ENCODE measurements at places on chromosomes 11 and 22. TPM values are rescaled to one million over a fixed set of nuclear protein-coding genes. Genes with fewer than 3 reads are reported as not detected.
A peak's percentile ranks its signal among the peaks of the same experiment; 100 is the strongest.

Gene SPDYC
- total RNA-seq: not detected

Gene SOX6
- total RNA-seq: 54.7 TPM

Gene NLRP14
- 2.6 TPM for total RNA-seq

Gene HBB
- total RNA-seq: 3,180 TPM

Gene SMC1B
- 0.72 TPM for total RNA-seq

Gene C11orf87
- total RNA-seq: 4.1 TPM

Gene MUC15
- 21.2 TPM for total RNA-seq

Gene RBFOX2
- total RNA-seq: 203 TPM

Gene PKDREJ
- 2.4 TPM for total RNA-seq

- DNase-seq: peak; percentile 42
These were observed 87.9 kb downstream of the NCAM1 start for GRCh38 chr11:113048820-113049768.

DNA sequence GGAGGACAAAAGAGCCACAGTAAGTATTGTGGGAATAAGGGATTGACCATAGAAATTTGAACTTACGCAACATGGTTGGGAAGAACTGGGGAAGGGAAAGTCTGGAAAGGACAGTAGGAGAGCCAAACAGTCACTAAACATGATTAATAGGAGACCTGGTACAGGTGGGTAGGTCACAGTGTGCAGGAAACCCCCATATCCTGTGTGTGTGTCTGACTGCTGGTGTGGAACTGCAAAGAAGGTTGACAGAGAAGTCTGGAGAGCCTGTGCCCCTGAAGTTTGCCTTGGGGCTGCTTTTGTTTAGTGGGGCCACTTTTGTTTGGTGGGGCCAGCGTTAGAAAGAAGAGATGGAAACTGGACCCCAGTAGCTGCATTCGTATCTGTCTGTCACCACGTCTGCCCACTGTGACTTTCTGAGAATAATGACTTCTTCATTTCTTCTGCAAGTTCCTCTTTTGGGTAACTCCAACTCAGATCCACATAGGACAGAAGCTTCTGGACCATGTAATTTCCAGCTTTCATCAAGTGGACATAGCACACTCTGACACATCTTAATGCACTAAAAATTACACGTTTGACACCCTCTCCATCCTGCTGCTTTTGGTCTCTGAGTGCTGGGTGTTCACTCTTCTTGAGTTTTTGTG, 126.8 kb upstream of the RAG2 start:
- no peak for DNase-seq

GRCh38 chr11:2912498-2912897, 16.7 kb downstream of the PHLDA2 start:
- DNase-seq: peak; percentile 76

GRCh38 chr11:109996060-109996459, 97.1 kb upstream of the ZC3H12C start:
- DNase-seq: no peak

- no peak for DNase-seq
These were observed 167.6 kb downstream of the NXPE2 start for GRCh38 chr11:114845766-114846415.

GRCh38 chr11:28343304-28344233, 235.4 kb downstream of the METTL15 start:
- peak; percentile 31 for DNase-seq

GRCh38 chr22:19090586-19091127, 31.6 kb downstream of the DGCR2 start:
- no peak for DNase-seq

GRCh38 chr11:116366980-116367645, 405.7 kb downstream of the BUD13 start:
- DNase-seq: no peak

DNA sequence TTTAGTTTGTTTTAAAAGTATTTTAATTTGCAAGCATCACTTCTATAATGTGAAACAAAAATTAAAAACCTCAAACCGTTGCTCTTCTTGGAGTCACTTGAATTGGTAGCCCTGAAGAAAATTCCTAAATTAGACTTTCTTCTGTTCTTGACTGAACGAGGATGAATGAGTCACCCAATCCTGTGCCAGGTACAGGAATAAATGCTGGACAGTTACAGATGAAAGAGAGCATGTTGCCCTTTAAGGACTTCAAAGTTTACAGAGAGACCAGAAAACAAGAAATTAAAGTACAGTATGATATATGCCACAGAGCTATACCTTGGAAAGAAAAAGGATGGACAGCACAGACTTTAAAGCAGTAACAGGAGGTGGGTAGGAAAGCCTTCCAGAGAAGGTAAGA, 41.3 kb upstream of the CXCR5 start:
- peak; percentile 36 for DNase-seq

GRCh38 chr11:25576320-25576719, 755.6 kb upstream of the ANO3 start:
- DNase-seq: no peak

- peak; percentile 12 for DNase-seq
These were observed 471.5 kb downstream of the LRRC4C start for GRCh38 chr11:40987776-40988435.

GRCh38 chr11:35855671-35856070, 88.2 kb upstream of the LDLRAD3 start:
- no peak for DNase-seq

DNA sequence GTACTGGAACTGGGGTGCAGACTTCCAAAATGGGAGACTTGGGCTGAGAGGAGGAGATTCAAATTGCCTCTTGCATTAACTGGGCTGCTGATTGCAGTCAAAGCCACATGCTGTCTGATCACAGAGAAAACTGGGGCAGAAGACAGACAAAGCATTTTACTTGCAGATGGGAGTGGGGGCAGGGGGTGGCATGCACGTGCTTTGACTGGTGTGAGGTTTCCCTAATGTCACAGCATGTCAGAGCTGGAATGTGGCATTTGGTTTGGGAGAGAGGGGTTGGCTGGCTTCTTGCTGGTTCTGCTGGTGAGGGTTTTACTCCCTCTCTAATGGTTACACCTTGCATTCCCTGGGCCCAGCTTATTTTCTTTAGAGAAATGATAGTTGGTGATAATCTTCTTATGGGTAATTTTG, 2.9 kb downstream of the TUB start:
- no peak for DNase-seq

DNA sequence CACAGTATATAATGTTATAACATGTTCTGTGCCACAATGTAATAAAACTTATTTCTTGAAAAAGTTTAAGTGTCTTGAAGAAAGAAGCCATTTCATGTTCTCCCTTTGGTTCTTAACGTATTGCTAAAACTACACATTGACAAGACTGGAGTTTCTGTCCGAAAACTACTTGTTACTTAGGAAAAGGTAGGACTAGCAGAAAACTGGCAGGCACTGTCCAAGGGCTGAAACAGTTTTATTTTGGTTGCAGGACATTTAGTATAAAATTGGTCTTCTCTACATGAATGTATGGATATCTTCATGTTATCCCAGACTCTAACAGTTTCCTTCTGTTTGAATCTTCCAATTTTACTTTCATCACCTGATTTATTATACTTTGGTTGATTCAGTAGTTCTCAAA, 1027.1 kb downstream of the LRRC4C start:
- DNase-seq: no peak

GRCh38 chr11:119424276-119424675, 1.3 kb upstream of the THY1 start:
- no peak for DNase-seq

- no peak for DNase-seq
These were observed 86.5 kb downstream of the TRPC6 start for GRCh38 chr11:101497291-101497690.

DNA sequence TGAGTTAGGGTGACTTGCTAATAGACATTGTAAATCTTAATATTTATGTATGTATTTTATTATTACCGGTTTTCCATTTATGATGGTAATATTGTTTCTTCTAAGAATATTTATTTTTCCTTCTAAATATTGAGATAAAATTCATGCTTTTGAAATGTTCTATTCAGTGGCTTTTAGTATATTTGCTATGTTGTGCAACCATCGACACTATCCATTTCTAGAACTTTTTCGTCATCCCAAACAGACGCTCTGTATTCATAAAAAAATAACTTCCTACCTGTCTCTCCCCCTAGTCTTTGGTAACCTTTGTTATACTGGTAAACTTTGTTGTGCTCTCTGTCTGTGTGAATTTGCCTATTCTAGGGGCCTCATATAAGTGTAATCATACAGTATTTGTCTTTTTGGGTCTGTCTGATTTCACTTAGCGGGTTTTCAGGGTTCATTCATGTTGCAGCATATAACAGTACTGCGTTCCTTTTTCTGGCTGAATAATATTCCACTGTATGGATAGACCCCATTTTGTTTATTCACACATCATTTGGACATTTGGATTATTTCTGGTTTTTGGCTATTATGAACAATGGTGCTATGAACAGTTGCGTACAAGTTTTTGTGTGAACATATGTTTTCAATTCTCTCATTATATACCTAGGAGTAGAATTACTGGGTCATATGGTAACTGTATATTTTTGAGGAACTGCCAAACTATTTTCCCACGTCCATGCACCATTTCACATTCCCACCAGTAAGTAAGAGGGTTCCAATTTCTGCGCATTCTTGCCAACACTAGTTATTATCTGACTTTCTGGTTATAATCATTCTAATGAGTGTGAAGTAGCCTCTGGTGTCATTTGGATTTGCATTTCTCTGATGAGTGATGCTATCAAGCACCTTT, 15.9 kb downstream of the NEAT1 start:
- no peak for DNase-seq
